ENCODE measurements at places on chromosomes 12 and 14.

DNA sequence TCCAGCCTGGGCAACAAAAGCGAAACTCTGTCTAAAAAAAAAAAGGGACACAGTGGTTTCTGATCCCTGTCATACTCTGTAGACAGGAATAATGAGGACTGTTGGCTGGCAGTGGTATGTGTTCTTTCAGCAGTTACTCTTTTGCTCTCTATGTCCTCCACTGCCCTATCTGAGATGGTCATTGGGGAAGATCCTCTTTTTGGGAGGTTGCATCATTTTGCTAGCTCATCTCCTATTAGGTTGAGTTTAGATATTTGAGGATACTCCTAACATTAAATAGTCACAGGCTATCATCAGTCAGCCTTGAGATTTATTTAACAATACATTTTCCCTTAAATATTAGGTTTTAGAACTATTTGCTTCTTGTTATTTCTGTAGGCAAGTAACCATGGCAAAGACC is 5.9 kb upstream of the CCDC91 start:
- no peak for DNase-seq

- DNase-seq, result no peak
These were observed 370.6 kb downstream of the KCNH5 start for GRCh38 chr14:62674563-62675237.

GRCh38 chr14:33642080-33642479 is 308.8 kb downstream of the EGLN3 start:
- DNase-seq, result no peak

GRCh38 chr12:121096199-121096798 is 36.4 kb upstream of the P2RX7 start:
- no peak for DNase-seq

DNA sequence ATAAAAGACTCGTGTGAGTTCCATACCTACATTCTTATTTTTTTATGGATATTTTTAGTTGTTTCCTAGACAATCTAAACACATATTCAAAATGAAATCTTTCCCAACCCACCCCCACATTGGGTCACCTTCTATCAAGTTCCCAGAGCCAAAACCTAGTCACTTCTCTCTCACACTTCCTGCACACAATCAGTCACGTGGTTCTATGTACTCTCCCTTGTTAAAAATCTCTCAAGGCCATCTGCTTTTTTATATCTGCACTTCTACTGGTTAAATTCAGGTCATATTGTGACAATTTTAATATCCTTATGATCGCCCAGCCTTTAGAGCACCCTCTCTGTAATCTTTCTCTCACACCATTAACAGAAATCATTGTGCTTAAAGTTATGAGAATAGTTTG is 175.0 kb upstream of the SYT10 start:
- no peak for DNase-seq

- no peak for DNase-seq
These were observed 17.9 kb upstream of the CAMKK2 start for GRCh38 chr12:121314431-121314830.

DNA sequence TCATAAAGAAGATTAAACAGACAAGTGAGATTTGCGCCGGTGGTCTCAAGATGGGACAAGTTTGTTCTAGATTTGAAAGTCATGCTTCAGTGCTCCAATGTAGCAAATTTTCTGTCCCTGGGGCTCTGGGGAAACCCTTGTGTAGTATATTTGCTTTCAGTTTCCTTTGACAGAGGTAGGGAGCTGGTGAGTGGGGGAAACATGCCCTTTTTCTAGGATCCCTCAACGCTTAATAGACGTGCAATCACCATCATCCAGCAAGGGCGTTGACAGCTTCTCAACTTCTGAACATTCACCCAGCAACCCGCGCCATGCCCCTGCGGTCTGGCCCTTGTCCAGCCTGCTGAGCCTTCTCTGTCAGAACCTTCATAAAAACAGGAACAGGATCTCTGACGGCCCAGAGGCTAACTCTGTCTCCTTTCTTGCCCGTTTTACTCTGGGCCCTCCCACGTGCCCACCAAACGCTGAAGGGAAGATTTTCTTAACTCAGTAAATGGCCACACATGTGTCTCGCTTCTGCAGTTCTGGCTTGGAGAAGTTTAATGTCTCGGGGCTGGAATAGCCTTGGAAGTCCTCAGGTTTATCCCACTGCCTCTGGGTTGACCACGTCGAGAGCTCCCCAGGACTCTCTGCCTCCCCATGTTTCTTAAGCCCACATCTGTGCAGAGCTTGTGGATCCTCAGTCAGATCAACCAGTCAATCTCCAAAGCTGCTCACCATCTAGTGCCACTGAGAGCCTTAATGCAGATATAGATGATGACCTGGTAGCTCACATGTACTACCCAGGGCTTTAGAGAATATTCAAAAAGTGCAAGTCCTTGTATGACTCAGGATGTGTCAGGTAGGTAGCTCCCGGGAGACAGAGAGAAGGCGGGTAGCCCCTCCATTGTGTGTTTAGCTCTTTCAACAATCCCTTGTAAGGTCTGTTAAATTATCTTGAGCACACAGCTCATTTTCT is 58.1 kb upstream of the CCND2 start:
- DNase-seq, result peak; percentile 5

DNA sequence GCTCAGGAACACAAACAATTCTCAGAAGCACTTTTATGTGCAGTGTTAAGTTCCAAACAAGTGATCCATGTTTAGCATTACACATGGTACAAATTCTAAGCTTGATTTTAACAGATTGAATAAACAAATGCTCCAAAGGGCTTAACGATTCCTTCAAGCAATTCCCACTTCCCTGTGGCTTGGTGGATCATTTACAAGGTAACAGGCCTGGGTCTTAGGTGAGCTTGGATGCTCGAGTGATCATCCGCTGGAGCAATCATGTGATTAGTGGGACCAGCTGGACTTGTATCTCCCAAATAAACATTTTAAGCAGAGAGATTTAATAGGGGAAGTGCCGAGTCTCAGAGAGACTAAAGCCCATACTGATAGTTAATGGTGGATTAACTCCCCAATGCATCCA is 70.7 kb downstream of the CALM1 start:
- no peak for DNase-seq

DNA sequence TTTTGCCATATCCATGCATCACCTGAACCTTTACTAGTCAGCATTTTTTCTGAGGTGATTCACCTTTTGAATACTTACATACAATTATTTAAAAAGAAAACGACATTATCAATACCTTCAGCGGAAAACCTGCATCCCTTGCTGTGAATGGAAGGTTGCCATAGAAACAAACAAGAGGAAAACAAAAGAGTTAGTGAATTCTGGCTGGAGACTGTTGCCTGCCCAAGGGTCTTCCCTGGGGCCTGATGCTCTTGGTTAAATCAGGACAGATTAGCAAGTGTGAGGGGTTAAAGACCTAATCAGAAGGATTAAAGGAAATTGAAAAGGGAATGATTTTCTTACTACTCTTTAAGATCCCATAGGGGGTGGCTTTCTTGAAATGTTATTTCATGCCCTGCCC is 96.0 kb upstream of the WSCD2 start:
- DNase-seq, result no peak

Measured in skeletal muscle cell (primary cell).